Activated CD4-positive, CD25-positive, alpha-beta regulatory T cell (primary cell): ENCODE measurements at places on chromosomes 6 and 20.

DNA sequence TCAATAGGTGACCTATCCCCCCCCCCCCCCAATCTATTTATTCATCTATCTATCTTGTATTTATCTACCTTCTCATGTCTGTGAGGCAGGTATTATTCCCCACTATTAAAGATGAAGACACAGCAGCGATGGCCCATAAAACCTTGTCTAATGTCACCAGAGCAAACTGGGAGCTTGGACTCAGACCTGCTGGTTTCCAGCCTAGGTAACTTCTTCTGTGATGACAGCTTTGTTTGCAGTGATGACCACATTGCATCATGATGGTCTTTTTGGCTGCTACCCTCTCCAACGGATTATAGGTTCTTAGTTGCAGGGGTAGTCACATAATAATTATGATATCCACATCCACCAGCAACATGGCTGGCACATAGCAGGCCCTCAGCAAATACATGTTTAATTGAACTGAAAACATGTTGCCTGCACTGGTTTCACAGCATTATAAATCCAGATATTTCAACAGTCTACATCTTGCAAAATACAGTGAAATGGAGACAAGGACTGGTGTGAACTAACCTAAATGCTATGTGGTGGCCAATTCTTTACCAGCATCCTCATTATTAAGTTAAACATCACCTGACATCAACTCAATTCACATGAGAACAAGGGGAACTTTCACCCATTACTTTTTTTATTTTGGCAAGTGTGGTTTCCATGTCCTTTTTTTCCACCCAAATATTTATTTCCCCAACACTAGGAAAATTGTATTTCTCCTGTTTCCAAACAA, 712.5 kb upstream of the NRSN1 start:
- DNase-seq = no peak

GRCh38 chr6:10740061-10740460, 7.5 kb upstream of the TMEM14B start:
- DNase-seq = no peak

DNA sequence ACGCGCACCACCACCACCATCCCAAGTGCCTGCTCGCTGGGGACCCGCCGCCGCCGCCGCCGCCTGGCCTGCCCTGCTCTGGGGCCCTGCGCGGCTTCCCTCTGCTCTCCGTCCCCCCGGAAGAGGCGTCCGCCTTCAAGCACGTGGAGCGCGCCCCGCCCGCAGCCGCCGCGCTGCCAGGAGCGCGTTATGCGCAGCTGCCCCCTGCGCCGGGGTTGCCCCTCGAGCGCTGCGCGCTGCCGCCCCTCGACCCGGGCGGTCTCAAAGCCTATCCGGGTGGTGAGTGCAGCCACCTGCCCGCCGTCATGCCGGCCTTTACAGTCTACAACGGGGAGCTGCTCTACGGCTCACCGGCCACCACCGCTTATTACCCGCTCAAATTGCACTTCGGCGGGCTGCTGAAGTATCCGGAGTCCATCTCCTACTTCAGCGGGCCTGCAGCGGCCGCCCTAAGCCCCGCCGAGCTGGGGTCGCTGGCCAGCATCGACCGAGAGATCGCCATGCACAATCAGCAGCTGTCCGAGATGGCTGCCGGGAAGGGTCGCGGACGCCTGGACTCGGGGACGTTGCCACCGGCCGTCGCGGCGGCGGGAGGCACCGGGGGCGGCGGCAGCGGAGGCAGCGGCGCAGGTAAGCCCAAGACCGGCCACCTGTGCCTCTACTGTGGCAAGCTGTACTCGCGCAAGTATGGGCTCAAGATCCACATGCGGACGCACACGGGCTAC, 7.2 kb downstream of the PRDM13 start:
- DNase-seq = no peak

DNA sequence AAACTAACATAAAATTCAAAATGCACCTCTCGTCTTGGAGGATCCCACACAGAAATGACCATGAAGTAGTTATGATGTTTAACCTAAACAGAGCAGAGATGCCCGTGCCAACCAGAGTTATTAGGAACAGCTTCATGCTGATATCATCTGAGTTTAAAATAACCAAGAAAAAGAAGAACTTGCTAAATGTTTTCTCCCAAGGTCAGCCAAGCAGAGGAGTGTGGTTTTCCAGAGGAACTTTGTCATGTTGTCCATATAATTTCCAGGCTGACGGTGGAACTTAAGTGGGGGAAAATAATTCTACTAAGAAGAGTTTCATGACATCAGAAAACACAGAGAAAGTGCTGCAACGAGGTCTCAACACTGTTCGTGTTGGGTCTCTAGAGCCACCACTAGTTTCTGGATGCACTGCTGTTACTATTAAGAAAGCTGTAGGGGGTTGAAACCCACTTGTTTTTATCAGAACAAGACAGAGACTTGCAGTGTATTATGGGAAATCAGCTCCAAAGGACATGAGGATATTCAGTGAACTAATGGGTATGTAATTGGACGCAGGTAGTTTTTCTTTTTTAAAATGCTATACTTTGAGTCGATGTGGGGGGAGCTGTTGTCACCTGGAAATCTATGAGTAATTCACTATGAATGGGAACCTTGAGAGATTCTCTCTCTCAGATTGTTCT, 5.2 kb downstream of the AGPAT4 start:
- DNase-seq = no peak

DNA sequence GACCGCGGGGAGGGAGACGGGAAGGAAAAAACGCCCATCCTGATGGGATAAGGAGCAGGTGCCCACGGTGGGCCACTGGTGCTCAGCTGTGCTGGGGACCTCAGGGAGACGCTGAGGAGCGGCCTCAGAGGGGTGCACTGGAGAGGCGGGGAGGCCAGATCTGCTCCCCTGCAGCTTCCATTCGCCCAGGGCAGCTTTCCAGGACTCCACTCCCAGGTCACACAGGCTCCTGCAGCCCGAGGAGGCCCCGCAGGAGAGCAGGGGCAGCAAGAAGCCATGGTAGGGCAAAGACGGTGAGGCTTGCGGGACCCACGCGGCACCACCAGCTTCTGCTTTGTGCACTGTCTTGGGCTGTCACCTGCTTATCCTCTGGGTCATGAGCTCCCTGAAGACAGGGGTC, 82.5 kb upstream of the SULF2 start:
- no peak for DNase-seq

DNA sequence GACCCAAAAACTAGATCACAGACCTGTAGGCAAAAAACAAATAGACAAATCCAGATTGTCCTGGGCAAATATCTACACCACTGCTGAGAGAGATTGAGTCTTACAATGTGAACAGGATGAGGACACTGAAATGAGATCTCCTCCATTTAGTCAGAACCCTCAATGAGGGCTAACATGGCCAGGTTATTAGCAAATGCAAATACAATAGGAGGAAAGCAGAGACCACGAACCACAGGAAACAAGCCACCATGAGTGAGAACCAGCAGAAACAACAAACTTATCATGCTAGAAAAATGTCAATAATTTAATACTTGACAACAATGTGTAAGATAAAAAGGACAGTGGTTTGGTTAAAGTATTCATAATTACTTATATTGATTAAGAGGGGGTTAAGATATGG, 162.8 kb downstream of the SYNE1 start:
- no peak for DNase-seq

- DNase-seq = no peak
These were observed 81.4 kb downstream of the DLL1 start for GRCh38 chr6:170209354-170210025.

DNA sequence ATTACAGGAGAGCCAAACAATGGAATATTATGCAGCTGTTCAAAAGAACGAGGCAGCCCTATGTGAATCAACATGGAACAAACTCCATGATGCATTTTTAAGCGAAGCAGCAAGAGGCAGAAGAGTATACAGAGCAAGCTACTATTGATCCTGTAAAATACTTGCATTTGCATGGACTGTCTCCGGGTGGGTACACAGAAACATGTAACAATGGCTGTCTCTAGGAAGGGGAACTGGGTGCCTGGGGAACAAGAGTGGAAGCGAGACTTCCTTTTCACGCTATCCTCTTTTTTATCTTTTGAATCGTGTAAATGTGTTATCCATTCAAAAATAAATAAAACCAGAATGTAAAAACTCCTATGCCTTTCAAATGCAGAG, 93.3 kb upstream of the SIRPA start:
- DNase-seq = no peak

DNA sequence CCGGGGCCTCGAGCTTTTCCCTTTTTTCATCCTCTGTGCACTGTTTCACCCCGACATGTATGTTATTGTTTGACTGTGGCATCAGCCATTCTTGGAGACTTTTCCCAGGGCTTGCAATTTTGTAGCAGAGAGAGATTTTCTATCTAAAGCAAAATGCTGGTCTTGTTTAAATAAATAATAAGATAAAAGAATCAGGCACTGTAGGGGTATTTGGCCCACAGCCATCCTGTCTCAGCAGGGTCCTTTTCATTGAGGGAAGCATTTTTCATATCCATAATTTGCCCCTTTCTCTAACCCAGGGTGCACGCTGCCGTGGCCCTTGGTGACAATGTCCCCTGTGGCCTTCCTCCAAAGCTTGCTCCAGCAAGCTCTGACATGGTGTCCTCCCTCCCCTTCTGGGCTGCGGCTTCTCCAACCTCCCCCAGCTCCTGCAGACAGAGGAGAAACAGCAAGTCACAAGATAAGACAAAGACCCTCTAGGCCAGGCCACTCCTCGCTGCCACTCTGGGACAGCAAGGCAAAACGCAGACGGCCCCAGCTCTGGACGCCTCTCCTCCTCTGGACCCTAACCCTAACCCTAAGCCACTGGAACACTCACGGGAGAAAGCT, 117.6 kb downstream of the MYLK4 start:
- DNase-seq = no peak

DNA sequence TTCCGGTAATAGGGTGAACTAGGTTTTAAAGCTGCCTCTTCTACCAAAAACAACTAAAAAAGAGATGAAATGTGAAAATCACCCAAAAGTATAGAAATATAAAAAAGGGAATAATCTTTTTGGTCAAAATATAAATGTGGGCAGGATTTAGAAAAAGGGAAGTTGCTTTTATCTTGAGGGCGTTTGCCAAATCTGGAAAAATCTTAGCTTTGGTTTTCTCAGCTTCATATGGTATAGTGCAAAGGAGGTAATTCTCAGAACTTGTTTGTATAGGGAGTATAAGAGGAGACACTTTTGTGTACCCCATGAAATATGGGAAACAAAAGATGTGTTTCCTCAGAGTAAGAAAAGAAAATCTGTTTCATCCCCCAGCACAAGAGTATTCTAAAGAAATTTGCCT, 54.2 kb upstream of the TRIM26 start:
- DNase-seq = no peak

GRCh38 chr20:36975099-36975818, 23.8 kb upstream of the SAMHD1 start:
- DNase-seq = peak; percentile 39

DNA sequence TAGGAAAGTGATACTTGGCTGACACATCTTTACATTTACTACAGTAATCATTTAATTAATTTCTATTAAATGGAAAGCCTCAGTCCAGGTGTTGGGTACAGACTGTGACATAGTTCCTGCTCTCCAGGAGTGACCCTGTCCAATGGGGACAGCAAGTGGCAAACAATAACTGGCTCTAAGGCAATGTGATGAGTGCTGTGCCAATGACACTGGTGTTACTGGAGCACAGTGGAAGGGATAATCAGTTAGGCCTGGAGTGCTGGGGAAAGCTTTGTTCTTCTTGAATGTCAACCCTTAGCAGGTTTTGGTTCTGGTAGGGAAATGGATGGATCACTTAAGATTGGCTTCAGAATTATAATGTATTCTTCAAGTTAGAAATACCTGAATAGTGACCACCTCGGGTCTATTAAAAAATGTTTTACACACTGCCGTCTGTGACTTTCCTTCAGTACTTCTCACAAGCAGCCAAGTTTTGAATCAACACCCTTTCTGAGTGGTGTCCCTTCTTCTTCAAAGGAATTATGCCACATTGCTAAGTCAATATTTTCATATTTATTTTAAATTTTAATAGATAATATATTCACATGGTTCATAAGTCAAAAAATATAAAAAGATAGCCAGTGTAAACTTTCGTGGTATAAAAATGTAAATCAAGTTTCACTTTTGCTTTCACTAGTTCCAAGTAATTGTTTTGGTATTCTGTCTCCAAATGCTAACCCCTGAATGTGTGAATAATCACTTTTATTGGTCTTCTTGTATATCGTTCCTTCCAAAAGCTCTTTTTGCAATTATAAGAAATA, 9.6 kb downstream of the CMTR1 start:
- no peak for DNase-seq

DNA sequence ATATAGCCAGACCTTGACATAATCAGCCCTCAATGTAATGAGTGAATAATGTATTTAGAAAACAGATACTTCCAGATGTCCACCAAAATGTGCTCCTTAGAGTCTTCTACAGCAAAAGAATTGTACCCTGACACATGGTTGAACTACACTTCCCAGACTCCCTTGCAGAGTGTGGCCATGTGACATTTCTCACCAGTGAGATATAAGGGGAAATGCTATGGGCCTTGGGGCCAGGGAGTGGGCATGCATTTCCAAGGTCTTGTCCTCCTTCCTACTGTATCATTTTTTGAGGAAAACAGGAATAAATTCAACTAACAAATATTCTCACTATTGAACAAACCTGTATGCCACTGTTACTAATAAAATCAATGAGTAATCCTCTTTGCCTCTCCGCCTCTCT, 211.4 kb upstream of the SMLR1 start:
- DNase-seq = no peak

- DNase-seq = no peak
These were observed 19.6 kb downstream of the TTPAL start for GRCh38 chr20:44495257-44495656.

- no peak for DNase-seq
These were observed 10.2 kb upstream of the PEDS1 start for GRCh38 chr20:50163570-50164317.

GRCh38 chr6:164211254-164211653, 796.7 kb downstream of the QKI start:
- DNase-seq = no peak

- DNase-seq = no peak
These were observed 91.0 kb downstream of the KCNQ5 start for GRCh38 chr6:72712910-72713309.

GRCh38 chr20:32034581-32035425, 17.2 kb upstream of the HCK start:
- no peak for DNase-seq

DNA sequence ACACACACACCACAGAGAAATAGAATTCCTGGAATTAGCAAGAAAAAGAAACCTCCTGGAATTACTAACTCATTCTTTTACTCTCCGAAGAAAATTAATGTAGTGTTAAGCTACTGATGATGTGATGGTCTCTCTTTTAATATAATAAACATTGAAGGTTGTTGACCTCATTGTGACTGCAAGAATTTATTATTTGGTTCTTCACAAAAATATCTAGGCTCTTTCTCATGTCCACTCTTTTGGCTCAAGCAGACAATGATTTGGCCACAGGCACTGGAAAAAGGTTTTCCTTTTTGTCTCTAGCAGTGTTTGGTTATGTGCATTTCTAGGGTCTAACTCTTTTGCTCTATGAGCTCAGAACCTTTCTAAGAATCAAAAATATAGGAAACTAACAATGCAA, 811.9 kb downstream of the TENT5A start:
- no peak for DNase-seq

DNA sequence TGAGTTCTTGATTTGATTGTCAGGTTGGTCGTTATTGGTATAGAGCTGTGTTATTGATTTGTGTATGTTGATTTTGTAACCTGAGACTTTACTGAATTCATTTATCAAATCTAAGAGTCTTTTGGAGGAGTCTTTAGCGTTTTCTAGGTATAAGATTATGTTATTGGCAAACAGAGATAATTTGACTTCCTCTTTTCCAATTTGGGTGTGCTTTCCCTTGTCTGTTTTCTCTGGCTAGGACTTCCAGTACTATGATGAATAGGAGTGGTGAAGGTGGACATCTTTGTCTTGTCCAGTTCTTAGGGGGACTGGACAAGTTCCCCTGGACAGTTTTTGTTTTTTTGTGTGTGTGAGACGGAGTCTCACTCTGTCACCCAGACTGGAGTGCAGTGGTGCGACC, 17.4 kb downstream of the HLA-DOA start:
- no peak for DNase-seq
